CD4-positive, alpha-beta T cell treated with Interleukin-15 for 4 hours (primary cell): ENCODE measurements at places on chromosomes 1 and 21.

GRCh38 chr1:19532519-19532918 lies 47.2 kb upstream of the CAPZB start:
- DNase-seq, result no peak

DNA sequence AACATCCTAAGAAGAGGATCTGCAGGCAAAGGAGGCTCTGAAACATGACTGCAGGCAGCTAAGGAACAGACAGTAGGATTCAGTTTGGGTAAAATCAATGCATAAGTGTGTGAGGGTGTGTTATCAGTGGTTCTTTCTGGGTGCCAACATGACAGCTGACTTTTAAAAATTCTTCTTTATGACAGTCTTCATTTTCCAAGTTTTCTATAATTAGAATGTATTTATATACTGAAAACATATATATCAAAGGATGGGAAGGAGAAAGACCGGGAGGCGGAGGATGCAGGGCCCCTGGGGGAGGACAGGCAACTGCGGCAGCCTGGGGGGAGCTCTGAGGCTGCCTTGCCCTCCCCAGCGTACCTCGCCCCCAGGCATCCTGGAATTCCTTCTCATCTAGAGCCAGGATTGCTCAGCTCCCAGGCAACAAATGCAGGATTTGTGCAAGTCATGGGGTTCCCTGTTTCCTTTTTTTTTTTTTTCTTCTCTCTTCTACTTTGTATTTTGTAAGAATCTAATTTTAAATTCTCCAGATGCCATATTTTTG lies 104.8 kb downstream of the CSMD2 start:
- DNase-seq, result no peak

DNA sequence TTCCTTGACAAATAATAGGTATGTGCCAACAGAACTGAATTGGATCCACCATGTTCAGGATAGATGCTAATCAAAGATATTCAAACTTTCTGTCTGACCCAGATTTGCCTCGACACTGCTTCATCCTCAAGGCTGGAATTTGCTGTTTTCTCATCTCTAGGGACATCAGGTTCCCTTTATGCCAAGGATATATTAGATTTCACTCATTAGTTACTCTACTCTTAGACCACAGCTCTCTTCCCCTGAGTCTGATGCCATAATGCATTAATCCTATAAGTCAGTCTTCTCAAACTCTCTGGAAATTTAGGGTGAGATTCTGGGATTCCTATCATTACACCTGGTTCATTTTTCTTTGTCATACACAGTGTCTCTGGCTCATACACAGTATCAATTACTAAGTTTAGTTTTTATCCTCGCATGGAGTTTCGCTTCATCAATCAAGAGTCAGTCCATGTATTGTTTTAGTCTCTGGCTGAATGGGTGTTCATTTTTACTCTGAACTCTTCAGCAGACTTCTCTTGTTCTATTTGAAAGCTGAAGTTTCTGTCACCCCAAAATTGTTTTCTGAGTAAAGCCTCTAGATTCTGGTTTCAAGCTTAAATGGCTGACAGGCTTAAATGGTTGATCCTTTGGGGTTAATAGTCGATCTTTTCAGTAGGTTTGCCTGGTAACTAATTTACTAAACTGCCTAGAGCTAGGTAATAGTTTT lies 9.3 kb upstream of the DCAF6 start:
- no peak for DNase-seq

GRCh38 chr1:199742547-199742946 lies 285.0 kb upstream of the NR5A2 start:
- no peak for DNase-seq

GRCh38 chr21:34031835-34032370 lies 41.5 kb upstream of the MRPS6 start:
- DNase-seq, result no peak

DNA sequence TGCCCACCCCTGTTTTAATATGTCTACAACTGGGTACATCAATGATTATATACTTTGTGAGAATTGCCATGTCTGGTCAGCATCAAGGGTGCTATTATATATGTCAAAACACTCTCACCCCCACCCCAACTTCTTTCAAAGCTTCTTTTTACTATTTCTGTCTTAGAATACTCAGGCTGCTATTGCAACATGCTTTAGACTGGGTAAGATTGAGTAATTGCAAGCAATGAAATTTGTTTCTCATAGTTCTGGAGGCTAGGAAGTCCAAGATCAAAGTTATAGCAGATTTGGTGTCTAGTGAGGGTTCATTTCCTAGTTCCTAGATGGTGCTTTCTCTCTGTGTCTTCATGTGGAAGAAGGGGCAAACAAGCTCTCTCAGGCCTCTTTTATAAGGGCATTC lies 100.5 kb upstream of the KCNK1 start:
- no peak for DNase-seq

DNA sequence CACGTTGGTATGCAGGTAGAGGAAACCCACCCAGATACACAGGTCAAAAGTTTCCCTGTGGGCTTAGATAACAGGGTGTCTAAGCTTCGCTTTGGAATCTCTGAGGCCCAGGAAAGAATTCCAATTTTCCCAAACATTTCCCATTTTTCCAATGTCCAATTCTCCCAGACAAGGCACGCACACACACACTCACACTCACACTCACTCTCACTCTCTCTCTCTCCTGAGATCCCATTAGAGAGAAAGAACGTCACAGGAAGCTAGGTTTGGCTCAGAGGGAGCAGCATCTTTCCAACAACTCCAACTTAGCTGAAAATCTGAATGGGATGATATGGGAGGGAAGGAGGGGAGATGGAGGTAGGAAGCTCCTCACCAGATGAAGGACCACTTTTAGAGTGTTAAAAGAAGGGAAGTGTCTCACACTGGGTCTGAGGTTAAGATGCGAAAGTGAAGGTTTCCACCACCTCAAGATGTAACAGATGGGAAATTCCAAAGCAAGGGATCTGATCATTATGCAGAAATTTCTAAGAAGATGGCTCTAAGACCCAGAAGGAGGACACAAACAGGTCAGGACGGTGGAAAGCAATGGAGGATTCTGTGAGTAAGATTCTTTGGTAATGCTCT lies 63.5 kb downstream of the GNG12 start:
- no peak for DNase-seq

DNA sequence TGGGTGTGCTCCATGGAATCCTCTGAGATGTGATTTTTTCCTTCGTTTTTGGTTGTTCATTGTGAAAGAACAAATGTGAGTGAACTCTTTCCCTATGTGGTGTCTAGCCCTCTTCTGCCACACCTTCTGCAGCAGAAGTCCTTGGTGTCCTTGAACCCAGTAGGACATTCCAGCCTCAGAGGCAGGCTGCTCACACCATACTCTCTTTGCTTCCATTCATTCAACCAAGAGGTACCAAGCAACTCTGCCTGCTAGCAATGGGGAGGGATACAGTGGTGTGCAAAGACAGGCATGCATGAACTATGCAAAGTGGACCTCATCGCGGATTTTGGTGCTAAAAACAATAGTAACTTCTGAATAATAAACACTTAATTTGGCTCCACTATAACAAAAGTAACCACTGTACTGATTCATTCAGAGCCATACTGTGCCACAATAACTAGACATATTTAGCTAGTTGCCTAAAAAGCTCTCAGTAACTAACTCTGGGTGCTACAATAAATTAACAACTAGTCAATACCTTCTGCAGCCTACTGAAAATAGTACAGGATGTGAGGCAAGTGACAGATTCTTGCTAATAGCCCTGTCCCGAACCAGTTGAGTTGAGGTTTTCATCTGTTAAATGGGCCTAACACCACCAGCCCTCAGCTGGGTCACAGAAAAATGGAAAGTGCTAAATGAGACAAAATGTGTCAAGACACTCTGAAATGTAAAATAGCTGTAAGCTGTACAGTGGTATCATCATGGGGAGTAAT lies 155.4 kb downstream of the SLC45A1 start:
- peak; percentile 9 for DNase-seq

GRCh38 chr1:75733661-75734060 lies 9.2 kb downstream of the ACADM start:
- no peak for DNase-seq

DNA sequence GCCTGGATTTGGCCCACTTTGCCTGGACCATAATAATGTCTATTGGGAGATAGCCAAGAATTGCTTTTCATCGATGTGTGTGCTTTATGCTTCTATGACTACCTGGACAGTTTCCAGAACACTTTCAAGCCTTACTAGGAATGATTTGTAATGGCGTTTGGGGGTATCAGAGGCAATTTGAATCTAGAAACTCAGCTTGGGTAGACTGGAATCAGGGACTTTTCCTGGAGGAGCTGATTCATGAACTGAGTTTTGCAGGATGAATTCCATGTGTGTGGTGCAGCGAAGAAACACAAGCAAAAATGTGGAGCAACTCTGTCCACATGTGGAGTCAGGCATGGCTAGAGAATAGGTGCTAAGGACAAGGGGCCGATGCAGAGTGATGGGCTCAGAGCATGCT lies 11.9 kb upstream of the TMEM61 start:
- DNase-seq, result no peak

DNA sequence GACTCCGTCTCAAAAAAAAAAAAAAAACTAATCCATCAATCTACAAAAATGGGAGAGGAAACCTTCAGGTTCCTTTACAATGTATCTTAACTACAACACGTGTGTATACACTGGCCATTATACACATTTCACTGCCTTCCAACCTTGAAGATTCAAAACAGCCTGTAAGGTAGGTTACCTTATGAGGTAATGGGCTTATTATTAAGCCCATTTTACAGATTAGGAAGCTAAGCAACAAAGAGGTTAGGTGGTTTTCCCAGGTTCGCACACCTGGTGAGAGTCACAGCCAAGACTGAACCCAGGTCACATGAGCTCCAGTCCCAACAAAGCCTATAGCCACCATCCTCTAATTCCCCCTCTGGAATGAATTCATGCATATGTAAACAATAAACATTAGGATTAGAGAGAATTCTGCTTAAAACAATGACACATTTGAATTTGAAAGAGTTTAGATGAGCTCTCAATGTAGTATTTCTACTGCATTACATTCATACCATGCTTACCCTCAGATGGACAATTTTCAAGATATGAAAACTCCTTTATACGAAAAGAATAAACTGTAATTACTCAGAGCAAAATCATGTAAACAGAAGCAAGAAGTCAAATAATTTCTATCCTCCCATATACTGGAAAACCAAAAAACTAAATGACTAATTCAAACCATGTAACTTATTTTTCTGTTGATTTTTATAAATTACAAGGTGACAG lies 54.8 kb downstream of the EIF4G3 start:
- DNase-seq, result no peak

DNA sequence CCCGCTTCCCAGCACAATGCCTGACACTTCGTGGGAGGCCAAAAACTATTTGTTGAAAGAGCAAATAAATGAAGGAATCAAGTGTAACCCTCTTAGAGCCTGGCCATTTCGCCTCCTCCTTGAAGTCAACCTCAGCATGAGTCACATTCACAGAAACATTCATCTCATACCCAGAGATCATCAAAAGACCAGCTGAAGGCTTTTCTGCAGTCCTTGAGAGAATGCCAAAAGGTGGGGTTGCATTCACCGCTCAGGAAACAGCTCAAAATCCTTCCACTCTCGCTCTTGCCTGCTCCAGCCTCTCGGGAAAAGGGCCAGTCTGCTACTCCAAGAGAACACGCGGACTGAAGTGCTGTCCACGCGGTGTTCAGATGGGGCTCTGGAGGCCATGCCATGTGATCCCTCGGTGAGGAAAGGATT lies 90.0 kb downstream of the VWA5B1 start:
- no peak for DNase-seq

DNA sequence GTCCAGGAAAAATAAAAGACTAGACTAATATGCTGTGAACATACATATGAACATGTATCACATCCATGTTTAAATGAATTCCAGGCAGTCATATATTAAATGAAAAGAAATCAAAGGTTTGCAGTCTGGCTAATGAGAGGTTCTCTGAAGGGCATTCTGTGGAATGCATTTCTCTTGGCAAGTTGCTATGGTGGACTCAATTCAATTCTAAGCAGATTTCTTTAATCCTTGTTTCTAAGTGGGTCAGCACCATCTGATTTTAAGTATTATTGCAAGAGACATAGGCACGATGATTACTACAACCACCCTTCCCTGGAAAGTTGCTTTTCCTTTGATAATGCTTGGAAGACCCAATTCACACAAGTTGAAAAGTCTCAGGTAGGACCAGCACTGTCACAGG lies 23.9 kb upstream of the ABCA4 start:
- no peak for DNase-seq

DNA sequence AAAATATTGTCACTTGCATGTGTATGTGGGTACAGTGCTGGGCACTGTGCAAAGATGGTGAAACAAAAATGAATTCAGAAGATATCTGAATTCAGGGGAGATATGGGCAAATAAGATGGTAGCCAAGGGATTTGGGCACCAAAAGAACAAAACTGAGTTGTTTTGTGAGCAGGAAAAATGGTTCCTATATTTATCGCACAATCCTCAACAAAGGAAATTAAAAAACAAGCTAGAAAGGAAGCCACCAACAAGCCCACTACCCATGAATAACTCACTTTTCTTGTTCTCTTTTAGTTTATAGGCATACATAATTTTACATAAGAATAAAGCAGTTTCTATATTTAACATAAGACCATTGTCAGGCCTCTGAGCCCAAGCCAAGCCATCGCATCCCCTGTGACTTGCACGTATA lies 40.7 kb upstream of the VASH2 start:
- DNase-seq, result no peak

DNA sequence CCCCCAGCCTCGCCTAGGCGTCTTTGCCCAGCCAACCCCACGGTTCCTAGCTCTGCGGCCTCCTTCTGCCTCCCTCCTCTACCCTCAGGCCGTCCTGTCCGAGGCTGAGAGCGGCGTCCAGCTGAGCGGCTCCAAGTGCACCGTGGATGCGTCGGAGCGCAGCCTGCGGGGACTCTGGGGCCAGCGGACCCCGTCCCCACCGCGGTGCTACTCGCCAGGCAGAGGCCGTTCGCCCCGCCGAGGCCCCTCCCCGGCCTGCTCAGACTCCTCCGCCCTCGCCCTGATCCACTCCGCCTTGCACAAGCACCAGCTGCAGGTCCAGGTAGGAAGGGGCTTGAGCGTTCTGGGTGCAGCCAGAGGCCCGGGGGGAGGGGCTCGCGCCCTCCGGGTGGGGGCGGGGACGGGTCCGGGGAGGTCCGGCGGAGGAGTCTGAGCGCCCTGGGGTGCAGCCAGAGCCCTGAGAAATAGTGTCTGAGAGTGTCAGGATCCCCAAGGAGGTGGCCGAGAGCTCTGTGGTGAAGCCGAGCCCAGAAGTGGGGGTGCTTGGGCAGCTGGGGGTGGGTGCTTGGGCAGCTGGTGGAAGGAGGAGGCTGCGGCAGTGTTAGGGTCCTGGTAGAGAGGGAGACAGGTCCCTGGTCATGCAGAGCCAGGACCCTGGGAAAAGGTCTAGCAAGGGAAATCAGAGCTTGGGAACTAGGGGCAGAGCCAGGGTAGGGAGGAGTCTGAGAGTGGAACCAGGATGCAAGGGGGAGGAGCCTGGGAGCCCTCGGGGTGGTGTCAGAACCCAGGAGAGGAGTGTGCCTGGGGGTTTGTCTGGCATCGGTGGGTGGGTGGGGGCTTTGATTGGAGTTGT lies 3.2 kb upstream of the NBPF3 start:
- no peak for DNase-seq

- no peak for DNase-seq
Measured at GRCh38 chr21:29240136-29240535, 58.6 kb upstream of the BACH1 start.
